Hindlimb muscle (tissue), 1 donor: ENCODE measurements at places on chromosomes 2 and 18. TPM values are rescaled to one million over a fixed set of nuclear protein-coding genes. Genes with fewer than 3 reads are reported as not detected.

DNA sequence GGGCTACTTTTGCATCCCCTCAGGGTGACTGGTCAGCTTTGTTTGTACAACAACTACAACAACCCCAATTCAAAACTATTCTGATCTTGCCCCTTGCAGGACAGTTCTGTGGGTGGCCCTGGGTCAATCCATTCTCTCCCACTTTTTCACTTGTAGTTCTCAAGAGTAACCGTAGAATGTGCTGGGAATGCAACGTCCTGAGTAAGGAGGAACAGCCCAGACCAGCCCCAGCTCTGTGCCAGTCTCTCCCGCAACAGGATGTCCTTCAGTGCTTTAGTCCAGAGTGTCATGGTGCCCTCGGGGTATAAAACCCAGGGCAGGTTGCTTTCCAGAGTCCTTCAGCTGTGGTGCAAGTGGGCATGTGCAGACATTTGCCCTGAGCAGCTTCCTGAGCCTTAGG, 22.1 kb upstream of the TEX51 start:
- DNase-seq = no peak

GRCh38 chr2:172964511-172965139, 111.0 kb upstream of the MAP3K20 start:
- no peak for DNase-seq

The HTR2B gene
- 0.35 TPM for polyA plus RNA-seq

DNA sequence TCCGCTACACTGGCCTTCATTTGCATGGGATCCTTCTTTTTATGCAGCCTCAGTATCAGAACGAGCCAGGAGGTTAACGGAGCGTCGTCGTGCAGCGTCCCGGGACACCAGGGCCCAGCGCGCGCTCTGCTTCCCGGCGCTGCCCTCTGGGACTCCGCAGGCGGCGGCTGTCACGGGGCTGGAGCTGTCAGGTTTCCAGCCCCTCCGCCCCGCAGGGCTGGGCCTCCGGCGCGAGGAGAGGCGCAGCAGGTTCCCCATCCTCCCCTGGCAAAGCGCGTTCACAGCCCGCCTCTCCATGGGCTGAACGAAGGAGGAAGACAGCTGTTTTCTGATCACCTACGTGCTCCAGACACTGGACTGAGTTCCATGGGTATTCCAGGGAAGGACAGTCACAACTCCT, 12.5 kb upstream of the PAX8 start:
- no peak for DNase-seq

The HDHD2 gene
- polyA plus RNA-seq = 18.9 TPM

The UBXN4 gene
- 66.9 TPM for polyA plus RNA-seq

The AP1S3 gene
- 0.86 TPM for polyA plus RNA-seq

GRCh38 chr2:29227935-29228675, 112.9 kb downstream of the CLIP4 start:
- no peak for DNase-seq

GRCh38 chr2:236627841-236628240, 58.2 kb downstream of the ACKR3 start:
- DNase-seq = no peak

The FBXO41 gene
- polyA plus RNA-seq = 0.23 TPM

GRCh38 chr2:127406454-127406853, 11.8 kb upstream of the PROC start:
- DNase-seq = no peak

DNA sequence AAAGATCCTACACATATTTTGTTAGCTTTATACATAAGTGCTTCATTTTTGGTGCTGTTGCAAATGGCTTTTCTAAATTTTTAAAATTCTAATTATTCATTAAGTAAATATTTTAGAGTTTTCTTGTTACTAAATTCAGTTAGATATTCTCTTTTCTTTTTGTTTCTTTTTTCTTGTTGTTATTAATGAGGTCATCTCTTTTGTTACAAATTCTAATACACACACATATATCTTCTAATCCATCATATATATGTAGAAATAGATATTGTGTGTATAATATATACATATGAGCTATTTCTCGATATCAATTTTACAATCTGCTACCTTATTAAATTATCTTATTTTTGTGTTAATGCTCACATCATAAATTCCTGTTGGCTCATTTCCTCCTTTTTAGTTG, 255.9 kb downstream of the GALR1 start:
- DNase-seq = no peak

The TEX44 gene
- polyA plus RNA-seq = not detected

The MC2R gene
- polyA plus RNA-seq = 0.23 TPM

- no peak for DNase-seq
These were observed 29.5 kb upstream of the ZNF396 start for GRCh38 chr18:35406666-35407065.

The GPR35 gene
- polyA plus RNA-seq = 2.5 TPM

- DNase-seq = no peak
These were observed 151.9 kb upstream of the CWC22 start for GRCh38 chr2:180158961-180159360.

The PCBP1 gene
- 290 TPM for polyA plus RNA-seq

DNA sequence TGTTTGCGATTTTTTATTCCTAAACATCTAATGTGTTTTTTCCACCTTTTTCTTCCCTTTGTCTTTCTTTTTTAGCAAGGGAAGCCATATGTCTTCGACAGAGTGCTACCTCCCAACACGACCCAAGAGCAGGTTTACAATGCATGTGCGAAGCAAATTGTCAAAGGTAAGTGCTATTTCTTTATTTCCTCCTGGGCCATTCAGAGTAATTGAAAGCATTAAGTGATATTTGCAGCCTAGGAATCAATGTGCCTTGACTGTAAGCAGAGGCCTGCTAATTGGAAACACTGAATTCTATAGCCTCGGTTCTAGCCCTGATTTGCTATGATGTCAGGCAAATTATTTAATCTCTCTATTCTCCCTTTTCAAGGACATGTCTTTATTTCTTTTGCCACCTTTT, 47.0 kb downstream of the KIF5C start:
- DNase-seq = no peak

DNA sequence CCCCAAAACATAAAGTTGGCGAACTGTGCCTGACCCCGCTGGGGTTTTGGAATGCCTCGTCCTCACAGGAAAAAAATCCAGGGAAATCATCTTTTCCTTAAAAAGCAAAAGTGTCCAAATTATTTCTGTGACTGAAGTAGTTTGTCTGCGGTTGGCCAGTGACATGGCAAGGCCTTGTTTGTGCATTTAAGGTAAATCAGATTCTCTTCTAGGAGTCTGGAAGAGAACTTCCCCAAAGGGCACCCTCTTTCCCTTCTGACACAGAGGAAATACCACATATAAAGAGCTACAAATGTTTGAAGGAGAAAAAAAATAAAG, 737 bp upstream of the CYB5A start:
- DNase-seq = no peak

DNA sequence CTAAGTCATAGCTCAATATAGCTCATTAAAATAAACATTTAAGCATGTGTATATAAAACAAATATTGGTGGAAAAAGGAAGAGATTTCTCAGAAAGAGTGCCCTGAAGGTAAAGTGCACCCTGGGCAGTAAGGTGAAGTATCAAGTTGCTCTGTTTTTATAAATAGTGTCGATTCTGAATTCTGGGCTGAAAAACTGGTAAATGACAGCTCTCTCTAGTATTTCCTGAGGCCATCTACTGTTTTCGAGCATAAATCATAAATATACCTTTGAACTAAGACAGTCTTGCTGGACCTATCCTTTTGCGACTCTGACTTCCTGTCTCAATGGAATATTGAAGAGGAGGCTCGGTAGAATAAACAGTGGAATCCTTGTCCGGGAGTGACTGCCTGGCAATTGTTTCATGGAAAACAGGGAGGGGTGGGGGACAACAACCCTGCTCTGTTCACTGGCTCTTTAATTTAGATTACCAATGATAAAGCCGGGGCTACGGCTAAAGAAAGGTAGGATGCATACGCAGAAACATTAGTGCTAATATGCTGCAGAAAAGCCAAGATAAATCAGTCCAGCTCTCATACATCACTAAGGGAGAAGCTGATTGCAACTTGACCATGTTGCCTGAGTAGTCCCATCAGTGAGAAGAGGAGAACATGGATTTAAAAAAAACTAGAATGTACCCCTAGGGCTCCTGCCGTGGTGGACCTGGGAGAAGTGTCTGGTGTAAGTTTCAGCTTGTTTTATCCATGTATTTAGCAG, 124.1 kb downstream of the RAPGEF4 start:
- no peak for DNase-seq

GRCh38 chr2:36771671-36772070, 75.2 kb downstream of the VIT start:
- no peak for DNase-seq

DNA sequence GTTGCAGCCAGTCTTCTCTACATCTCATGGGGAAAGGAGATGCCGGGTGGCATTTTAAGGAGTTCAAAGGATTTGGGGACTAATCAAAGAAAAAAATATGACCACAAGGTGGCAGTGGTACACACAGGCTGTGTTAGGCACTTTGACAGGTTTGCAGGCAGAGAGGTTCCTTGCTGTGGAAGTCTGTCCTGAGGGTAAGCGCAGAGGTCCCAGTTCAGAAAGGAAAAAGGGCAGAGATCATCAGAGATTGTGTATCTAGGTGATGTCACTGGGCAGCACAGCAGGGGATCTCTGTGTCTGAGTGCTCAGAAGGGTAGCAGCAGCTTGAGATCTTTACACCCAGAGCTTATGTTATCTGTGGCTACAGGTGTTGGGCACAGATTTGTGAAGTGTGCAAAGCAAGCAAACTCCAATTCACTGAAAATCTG, 231.4 kb downstream of the LRRTM1 start:
- peak; percentile 26 for DNase-seq

GRCh38 chr2:7709907-7710306, 792.7 kb downstream of the RNF144A start:
- DNase-seq = no peak

- DNase-seq = no peak
These were observed 4.3 kb downstream of the SMYD5 start for GRCh38 chr2:73218298-73218697.

DNA sequence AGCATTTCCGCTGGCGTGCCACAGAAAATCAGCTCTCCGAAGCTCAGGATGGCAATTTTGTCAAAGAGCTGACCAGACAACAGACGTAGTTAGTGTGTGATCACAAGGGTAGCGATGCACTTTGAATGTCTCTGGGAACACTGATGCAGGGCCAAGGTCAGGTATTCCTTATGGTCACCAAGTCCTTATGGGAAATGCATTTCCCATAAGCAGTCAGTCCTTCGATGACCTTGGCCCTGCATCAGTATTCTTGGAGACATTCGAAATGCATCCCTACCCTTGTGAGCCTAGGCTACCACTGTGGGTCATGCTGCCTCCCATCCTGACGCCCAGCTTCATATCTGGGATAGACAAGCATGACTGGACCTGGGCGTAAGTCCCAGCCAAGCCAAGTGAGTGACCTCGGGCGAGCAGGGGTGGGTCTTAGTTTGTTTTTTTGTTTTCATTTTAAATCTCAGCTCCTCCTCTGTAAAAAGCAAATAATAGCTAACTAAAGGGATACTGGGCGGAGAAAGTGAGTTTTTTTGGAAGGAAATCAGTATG, 13.6 kb downstream of the ABCG5 start:
- no peak for DNase-seq

The NT5C1B gene
- polyA plus RNA-seq = not detected

DNA sequence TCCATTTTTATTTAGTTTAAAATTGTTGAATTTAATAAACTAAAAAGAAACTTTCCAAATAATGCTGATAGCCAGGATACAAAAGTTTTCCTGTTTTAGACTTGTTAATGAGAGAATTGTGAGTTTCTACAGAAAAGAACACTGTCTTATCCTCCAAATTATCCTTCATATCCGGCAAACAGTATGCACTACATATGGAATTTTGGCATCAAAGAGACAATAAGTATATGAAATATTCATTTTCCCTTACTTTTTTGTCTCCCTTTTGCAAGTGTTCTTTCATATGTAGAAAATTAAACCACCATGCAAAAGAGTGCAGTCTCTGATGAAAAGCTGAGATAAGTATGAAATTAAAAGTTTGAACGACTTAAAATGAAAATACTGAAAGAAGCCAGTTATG, 159.4 kb downstream of the UBE2E3 start:
- no peak for DNase-seq

DNA sequence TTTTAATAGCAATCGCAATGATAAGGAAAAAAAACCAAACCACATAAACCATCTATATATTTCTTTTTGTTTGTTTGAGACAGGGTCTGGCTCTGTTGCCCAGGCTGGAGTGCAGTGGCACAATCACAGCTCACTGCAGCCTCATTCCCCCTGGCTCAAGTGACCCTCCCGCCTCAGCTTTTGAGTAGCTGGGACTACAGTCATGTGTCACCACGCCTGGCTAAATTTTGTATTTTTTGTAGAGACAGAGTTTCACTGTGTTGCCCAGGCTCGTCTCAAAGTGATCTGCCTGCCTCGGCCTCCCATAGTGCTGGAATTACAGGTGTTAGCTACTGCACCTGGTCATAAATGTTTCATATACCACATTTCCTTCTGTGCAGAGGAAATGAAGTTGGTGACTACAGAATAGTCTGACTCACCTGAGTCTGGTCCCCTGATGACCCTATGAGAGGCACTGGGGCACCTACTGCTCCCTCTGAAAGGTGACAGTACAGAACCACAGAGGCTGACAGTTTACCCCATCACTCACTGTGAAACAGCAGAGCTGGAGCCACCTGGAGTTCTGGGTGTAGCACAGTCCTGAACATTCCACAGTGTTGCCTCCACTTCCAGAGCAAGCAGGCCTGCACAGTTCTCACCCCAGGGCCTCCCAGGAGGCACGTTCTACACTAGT, 183.7 kb upstream of the PXDN start:
- no peak for DNase-seq

GRCh38 chr2:114940785-114941458, 498.5 kb downstream of the DPP10 start:
- no peak for DNase-seq

DNA sequence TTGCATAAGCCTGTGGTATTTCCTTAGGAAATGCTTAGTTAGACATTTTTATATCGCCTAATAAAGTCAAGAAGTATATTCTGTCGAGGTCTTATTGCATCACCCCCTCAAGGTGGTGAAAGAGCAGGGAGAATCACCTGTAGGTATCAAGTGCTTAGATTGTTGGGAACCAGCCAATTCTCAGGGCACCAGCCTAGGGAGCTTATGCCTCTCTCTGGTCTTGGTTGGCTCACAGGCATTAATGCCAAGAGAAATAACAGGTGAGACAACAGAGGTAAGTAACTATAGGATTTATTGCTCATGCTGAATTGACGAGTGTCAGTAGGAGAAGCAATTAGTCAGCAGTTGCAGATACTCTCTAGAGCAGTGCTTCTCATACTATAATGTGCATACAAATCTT, 663.3 kb upstream of the ZNF804A start:
- DNase-seq = no peak

The SERPINB2 gene
- polyA plus RNA-seq = 0.85 TPM

DNA sequence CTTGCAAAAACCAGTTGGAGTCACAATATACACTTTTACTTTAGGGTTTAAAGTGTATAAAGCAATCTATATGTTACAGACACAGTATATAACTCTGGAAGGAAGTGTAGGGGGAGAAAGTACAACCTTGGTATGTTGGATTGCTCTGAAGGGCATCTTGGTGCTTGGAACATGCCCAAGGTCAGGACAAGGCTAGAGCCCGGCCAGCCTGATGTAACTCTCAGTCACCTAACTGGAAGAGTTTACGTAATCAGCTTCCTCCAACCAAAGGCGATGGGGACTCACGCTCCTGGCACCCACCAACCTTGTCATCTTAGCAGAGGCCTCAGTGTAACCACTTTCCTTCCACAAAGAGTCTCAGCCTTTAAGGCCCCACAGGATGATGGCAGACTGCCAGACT, 181.1 kb upstream of the ACAA2 start:
- no peak for DNase-seq

The FEV gene
- polyA plus RNA-seq = 0.58 TPM

- DNase-seq = no peak
These were observed 75.4 kb upstream of the LRATD1 start for GRCh38 chr2:14557111-14557510.

The ATP6V1C2 gene
- polyA plus RNA-seq = 1.7 TPM

- no peak for DNase-seq
These were observed 563.8 kb downstream of the TDRD15 start for GRCh38 chr2:21687589-21687988.

- DNase-seq = no peak
These were observed 1.3 kb upstream of the SCLY start for GRCh38 chr2:238059505-238059904.
